Stimulated activated CD8-positive, alpha-beta memory T cell treated with anti-CD3 and anti-CD28 coated beads, Interleukin-4, amount 100 ng/mL, for 24 hours (primary cell): ENCODE measurements at places on chromosomes 12 and 14.

- no peak for DNase-seq
These were observed 9.6 kb upstream of the GPR84 start for GRCh38 chr12:54373649-54374561.

DNA sequence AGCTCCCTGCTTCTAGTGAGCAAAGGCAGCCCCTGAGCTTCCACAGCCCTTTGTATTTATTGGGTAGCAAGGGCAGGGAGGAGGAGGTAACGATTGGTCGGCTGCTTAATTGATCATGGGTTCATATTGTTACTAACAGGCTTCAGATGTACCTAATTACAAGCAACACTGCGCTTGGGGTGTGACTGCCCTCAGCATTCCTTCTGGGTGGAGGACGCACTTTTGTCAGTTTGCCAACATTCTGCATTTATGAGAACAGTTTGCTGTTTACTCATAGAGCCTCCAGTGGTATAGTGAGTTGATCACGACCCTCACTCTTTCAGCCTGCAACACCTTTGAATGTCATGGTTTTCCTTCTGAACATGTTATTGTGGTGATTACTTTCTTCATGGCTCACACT, 9.6 kb downstream of the TSHR start:
- DNase-seq: no peak

GRCh38 chr12:128940974-128941373, 87.7 kb downstream of the GLT1D1 start:
- DNase-seq: no peak

DNA sequence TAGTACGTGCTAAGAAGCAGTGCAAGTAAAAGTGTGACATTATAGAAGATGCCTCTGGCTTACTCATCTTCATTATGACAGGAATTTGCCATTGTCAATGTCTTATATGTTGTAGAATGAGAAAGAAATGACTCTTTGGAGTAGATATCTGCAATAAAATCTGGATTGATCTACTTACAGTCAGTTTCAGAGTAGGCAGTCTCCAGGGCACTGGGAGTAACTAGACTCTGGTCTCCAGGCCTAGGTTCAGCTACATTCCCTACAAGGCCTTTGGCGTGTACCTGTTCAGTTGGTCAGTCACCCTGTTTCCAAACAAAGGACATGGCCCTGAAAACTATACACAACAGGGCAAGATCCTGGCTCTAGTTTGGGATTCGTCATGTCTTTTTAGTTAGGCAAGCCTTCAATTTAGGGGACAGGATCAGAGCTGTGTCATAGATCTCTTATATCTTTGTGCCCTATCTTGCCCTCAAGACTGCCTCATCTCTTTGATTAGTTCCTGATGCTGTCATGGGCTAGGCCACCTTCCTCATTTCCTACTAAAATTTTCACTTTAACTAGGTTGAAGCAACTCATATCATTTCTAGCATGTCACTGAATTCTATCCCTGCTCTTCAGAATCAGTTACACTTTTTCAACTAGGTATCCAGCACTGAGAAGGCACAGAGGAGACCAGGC, 410.0 kb downstream of the RAD51B start:
- DNase-seq: no peak

DNA sequence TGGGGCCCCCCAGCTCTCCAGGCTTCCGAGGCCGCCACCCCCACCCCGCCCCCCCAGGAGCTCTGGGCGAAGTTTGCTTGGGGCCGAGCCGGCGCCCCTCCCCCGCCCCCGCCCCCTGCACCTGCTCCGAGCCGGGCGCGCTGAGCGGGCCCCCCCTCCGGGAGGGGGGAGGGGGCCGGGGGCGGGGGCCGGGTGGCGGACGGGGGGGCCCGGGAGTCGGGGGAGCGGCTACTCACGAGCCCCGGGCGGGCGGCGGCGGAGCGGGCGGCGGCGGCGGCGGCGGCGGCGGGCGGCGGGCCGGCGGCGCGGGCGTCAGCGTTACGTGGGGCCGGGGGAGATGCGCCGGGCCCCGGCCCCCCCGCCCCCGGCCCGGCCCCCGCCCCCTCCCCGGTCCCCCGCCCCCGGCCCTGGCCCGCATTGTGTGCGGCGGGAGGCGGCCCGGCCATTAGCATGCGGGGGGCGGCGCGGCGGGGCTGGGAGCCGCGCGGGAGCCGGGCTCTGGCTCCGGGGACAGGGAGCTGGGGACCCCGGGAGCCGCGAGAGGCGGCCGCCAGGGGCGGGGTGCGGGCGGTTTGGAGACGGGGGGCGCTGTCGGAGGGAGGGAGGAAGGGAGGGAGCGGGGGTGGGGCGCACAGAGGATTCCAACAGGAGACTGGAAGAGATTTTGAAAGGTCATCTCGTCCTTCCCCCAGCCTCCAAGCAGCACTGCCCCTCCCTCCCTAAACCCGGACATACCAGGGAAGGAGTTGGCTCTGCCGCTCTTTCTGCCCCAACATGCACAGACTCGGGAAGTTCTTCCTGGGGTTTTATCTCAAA, at the start of gene ZNF219:
Gene ZNF219, minus strand, starts transcription at position 580 of the 816 bp plus-strand sequence. CDS start 5,064 bp downstream, outside the sequence.
- peak; percentile 17 for DNase-seq

GRCh38 chr12:5512601-5512970, 80.7 kb downstream of the NTF3 start:
- no peak for DNase-seq

DNA sequence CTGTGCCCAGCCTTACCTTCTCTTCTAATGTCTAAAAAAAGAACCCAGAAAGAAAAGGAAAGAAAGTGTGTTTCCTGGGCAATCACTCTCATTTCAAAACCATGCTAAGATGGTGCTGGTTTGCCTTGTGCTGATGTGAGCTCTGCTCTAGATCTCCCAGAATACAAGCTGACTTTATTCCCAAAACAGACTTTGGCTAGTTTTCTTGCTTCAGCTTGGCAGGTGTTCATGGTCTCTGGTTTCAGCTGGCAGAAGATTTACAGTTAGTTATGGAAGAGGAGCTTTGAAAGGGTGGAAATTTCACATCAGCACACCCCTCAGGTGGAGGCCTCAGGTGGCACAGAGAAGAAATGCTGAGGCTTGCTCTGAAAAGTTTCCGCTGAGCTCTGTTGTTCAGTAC, 34.4 kb downstream of the PPP1R36 start:
- no peak for DNase-seq

DNA sequence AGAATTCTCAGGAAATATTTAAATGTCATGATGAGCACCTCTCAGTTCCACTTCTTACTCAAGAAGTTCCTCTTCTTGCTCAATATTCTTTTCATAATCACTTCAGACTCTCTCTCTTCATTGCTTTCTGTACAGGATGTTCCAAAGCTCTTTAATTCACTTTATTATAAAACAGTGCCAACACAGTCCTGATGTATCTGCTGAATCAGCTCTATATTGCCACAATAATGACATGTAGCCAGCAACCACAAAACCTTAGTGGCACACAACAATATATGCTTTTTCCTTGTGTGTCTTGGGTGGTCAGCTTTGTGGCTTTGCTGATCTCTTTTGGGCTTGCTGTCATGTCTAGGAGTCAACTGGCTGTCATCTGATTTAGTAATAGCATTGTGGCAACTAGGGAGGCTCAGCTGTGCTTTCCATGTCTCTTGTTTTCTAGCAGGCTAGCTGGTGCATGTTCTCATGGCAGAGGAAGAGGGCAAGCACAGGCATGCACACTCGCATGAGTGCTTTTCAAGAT, 52.8 kb upstream of the SLC2A13 start:
- no peak for DNase-seq

DNA sequence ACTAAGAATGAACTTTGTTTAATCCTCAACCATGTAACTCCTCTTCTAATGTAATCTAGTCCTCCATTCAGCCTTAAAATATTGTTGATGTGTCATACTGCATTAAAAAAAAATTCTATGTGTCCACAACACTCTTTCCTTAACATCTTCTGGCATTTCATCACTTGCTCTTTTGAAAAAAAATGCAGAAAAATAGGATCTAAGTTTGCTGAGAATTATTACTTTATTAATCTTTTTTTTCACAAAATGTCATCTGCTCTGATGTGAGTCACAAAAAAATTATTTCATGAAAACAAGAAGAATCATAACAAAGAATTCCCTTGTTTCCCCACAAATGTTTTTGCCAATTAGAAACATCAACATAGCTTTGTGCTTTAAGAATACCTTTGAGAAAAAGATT, 410.1 kb upstream of the MGAT4C start:
- no peak for DNase-seq

DNA sequence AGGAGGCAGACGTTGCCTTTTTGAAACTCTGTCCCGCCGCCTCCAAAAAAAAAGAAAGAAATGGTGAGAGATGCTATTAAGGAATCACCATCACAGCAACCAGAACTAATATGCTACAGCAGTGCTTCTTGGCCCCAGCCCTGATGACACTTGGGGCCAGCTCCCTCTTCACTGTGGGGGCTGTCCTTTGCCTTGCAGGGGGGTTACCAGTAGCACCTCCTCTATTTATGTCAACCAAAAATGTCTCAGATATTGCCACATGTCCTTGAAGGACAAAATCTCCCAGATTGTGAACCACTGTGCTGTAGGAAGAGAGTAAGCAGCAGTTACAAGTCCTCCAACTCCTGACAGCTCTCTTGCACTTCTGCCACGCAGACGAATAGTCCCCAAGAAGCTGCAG, 76.4 kb downstream of the LRRC74A start:
- DNase-seq: no peak

- DNase-seq: no peak
These were observed 32.5 kb downstream of the PSMC1 start for GRCh38 chr14:90288651-90289355.

- no peak for DNase-seq
These were observed 84.6 kb downstream of the VCPKMT start for GRCh38 chr14:50031602-50032313.

DNA sequence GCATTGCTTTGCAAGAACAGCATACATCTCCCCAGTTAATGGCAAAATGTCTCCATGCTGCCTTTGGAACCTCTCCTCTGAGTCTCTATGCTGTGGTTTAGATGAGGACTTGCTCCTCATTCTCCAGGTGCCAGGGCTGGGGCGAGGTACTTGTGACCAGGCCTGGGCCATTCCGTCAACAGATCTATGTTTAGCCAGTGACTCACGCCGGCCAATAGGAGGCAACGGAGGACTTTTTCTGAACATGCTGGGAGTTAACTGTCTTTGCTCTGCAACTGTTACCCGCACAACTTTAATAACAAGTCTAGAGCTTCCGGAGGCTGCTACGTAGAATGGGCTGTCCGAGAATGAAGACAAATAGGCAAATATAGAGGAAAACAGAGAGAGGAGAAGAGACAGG, 214.2 kb downstream of the GLT1D1 start:
- DNase-seq: no peak

GRCh38 chr14:104209985-104210816, 71.8 kb downstream of the KIF26A start:
- DNase-seq: no peak

DNA sequence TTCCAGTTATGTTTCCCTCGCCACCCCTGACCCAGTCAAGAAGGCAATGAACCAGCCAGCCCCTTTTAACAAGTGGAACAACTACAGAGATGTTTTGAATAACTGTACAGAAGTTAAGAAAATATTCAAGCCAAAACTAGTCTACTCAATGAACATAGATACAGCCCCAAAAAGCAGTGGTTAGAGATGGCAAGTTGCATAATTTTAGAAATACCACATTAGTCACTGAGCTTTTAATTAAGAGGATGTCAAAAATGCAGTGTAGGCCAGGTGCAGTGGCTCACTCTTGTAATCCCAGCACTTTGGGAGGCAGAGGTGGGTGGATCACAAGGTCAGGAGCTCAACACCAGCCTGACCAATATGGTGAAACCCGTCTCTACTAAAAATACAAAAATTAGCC, 27.2 kb downstream of the PROX2 start:
- no peak for DNase-seq

GRCh38 chr12:13390381-13390861, 193.9 kb downstream of the EMP1 start:
- no peak for DNase-seq

- DNase-seq: no peak
These were observed at the start of gene CLEC2D for GRCh38 chr12:9669534-9669933. TSS of gene CLEC2D (plus strand) at chr12:9669713. CDS start at chr12:9669735, 22 bp downstream.

- no peak for DNase-seq
These were observed 11.0 kb downstream of the CBLN3 start for GRCh38 chr14:24418492-24418873.

DNA sequence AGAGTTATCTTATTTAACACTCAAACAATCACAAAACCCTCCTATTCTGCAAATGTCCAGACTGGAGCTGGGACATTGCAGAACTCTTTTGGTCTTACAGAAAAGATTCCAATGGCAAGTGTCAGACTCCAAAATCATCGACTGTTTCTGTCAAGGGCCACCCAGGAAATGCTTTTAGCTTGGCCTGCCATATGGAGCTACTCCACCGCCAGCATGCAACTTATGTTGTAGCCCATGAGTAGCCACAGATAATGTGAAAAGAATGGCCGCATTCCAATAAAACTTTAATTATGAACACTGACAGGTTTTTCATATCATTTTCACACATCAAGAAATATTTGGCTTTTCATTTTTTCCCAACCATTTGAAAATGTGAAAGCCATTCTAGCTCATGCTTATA, 57.5 kb downstream of the SYNE3 start:
- DNase-seq: no peak
